ENCODE measurements at places on chromosomes 6 and 20.

DNA sequence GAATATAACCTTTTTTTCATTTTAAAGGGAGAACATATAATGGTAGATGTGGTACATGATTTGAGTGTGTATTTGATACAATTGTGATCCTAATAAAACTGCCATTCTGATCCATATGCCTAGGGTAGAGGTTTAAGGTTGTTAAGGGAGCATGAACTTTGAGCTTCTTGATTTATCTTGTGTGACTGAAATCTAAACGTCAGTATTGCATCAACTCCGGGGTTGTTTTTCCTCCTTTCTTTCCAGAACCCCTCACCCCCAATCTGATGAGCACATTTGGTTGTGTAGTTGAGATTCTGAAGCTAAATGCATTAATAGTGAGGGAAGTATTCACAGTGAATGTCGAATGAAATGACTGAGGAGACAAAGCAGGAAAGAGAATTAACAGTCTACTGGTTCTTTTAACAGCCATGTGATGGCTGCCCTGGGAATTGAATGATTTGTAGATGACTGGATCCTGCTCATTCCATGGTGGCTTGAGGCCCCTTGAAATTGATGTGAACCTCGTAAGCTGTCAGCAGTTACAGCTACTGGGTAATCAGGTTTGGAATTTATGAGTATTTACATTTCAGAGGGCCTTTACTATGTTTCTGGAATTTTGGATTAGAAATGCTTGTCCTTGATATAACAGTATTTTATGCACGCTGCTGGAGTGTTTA is 44.8 kb downstream of the FARS2 start:
- no peak for DNase-seq

GRCh38 chr6:135183002-135183531 is 2.0 kb downstream of the MYB start:
- peak; percentile 35 for DNase-seq

GRCh38 chr20:59518881-59519706 is 85.2 kb upstream of the PHACTR3 start:
- peak; percentile 15 for DNase-seq

GRCh38 chr6:130625825-130626527 is 201.2 kb upstream of the SMLR1 start:
- no peak for DNase-seq

- no peak for DNase-seq
Observed at GRCh38 chr6:157832250-157832967, 9.4 kb downstream of the SNX9 start.

DNA sequence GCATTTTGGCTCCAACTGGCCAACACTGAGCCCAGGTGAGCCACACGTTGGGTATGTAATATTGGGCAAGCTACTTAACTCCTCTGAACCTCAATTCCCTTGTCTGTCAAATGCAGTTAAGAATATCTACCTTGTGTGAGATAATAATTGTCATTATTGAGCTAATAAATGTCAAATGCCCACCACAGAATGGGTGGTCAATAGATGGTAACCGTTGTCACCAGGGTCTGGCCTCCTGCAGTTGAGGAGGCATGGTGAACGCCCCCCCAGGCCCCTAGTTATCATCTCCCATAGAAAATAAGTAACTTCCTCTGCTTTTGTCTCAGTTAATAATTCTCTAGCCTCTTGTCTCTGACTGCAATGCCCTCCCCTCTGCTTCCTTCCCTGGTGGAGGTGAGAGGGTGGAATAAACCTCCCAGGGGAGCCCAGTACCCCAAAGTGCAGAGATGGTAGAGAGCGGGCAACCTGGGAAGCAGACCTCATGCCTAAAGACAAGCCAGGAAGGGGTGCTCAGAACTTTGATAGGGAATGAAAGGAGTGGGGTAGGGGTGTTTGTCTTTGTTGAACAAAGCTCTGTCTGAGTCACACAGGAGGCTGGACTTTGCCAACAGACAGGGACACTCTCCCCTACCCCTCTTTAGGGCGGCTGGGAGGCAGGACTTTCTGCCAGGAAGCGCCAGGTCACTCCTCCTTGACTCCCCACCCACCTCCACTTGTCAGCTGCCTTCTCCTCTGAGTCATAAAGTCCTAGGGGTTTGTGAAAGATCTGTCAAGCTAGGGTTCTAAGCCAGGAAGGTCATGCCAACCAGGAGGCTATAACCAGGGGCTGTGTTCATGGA is 1.3 kb upstream of the UNC5CL start:
- DNase-seq, result no peak

GRCh38 chr6:111747396-111747795 is 125.9 kb downstream of the FYN start:
- DNase-seq, result no peak

DNA sequence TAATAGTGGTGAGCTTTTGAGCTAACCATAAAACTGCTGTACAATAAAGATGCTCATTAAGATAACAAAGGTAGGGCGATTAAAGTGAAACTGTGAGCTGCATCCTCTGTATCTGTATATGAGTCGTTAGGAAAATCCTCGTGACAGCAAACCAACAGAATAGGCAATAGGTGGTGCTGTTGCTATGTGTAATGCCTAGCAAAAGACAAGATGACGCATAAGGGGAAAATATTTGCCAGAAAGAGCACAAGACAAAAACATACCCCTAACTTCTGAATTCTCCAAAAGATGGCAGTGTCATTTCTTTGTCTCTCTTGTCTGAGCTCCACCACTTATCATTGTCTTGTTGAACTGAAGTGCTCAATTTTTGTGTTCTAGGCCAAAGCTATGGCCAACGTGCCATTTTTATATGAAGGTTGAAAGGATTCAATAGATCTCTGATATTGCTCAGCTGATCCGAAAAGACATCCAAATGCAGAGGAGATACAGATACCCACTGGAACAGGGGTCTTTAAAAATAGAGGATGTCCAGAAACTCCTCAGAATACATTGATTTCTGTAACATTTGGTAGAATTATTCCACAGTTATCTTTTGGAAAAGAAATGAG is 56.3 kb upstream of the ANKEF1 start:
- peak; percentile 79 for DNase-seq

- peak; percentile 77 for DNase-seq
Observed at GRCh38 chr6:52407467-52407866, 12.7 kb upstream of the EFHC1 start.

GRCh38 chr6:62265906-62266525 is 20.0 kb downstream of the KHDRBS2 start:
- DNase-seq, result no peak

DNA sequence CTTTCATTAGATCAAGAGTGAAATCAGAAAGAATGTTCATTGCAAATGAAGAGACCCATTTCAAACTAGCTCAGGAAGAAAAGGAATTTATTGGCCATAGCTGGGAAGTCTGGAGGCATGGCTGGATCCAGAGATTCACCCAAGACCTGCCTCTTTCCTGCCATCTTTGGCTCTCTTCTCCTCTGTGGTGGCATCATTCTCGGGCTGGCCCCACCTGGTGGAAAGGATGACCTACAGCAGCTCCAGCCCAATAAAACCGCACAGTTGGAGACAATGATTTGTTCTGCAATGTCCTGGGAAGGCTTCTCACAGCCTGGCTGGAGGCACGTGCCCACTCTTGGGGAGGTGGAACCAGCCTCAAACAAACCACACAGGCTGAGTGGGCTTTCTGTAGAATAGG is 18.1 kb upstream of the FERMT1 start:
- no peak for DNase-seq

GRCh38 chr6:107030151-107030550 is 2.2 kb downstream of the MTRES1 start:
- DNase-seq, result no peak

DNA sequence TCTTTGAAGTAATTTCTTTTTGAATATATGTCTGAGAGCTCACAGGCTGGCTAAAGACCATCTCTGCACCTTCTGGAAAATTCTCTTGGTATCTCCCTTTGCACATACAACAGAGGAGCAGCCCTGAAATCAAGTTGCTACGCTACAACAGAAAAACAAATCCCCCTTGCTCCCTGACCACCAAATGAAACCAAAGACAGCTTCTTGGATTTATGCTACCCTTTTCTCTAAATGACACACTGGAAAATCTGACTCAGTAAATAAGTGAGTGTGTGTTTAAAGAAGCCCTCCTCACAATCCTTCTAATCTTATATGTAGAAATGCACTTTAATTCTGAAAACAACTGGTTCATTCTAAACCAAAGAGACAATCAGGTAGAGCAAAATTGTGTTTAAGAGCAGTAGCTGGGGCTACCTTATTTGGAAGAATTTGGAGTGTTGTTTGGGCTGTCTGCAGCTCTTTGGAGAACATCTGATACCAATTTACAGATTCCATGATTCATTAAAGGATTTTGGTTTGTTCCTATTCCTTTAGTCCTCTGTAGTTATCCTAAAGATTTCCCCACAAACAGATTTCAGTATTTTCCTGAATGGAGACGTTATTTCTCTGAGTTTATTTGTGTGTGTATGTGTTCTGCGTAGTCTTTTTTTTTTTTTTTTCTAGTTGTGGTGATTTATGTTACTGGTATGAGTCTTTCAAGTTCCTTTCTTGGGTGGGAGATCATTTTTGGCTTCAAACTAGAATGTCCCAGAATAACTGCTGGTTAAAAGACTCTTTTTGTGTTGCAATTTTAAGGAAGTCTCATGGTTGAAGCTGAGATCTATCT is 36.4 kb upstream of the UTRN start:
- no peak for DNase-seq

GRCh38 chr6:132161283-132161682 is 210.1 kb upstream of the CCN2 start:
- DNase-seq, result peak; percentile 1

DNA sequence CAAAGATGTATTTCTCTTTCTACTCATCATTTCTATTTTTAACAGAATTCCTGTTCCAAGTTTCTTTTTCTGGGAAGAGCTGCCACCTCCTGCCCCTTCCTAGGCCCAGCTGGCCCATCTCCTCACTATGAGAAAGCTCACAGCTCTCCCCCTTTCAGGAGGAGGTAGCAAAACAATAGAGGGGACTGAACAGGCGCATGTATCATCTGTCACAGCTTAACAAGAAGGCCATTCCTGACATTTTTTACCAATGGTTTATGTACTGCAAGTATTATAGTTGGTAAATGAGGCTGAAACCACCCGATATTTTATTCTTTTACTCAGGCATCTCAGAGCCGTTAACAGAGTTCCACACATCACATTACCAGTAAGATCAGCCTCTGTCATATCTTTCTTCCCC is 103.7 kb upstream of the MTHFD1L start:
- no peak for DNase-seq

DNA sequence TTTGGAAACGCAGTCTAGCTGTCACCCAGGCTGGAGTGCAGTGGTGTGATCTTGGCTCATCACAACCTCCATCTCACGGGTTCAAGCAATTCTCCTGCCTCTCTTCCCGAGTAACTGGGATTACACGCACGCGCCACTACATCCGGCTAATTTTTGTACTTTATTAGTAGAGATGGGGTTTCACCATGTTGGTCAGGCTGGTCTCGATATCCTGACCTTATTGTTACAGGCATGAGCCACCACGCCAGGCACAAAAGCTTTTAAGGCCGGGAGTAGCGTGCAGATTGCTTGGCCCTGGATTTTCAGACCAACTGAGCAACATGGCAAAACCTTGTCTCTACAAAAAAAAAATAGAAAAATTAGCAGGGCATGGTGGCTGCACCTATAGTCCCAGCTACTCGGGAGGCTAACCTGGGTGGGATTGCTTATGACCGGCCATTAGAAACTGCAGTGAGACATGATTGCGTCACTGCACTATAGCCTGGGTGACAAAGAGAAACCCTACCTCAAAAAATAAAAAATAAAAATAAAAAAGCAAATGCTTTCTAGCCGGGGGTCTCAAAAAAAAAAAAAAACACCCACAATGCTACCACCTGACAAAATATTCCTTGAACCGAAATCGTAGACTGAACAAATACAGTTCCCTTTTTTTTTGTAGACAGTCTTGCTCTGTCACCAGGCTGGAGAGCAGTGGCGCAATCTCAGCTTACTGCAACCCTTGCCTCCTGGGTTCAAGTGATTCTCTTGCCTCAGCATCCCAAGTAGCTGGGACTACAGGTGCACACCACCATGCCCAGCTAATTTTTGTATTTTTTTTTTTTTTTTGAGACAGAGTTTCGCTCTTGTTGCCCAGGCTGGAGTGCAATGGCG is 15.0 kb downstream of the RBM39 start:
- DNase-seq, result no peak

GRCh38 chr6:18206591-18206990 is 51.4 kb downstream of the KDM1B start:
- DNase-seq, result no peak

DNA sequence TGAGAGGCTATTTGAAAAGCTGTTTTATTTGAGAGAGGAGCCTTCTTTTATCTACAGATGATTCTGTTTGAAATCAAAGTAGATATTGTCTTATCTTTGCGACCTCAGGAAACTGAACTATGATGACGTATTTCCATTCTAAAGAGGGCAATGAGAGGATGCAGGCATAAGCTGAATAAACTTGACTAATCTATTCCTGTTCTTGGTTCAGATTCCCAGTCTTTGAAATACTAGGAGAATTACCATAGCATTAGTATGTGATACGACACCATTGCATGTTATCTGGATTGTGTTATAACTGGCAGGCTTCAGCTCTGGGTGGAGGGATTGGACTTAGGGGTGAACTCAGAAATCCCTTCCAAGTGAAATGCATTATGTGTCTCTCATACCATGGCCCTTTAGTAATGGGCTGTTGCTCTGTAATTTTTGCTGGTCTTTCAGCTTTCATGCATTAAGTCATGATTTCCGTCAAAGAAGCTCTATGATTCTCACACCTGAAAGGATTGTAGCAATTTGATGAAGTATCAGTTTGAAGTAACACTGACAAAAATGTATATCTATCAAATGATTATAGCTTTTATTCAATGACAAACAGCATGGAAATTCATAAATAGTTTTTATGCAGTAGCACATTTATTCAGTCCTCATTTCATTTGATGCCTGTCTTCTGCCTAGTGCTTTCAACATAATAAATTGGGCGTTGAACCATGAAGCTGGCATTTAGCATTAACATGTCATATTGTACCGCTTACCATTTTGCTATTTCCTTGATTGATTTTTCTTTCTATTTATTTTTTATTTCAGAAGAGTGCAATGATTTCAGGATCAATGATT is 138.4 kb upstream of the SPACA1 start:
- no peak for DNase-seq

GRCh38 chr6:41474213-41474933 is 71.8 kb upstream of the FOXP4 start:
- no peak for DNase-seq

DNA sequence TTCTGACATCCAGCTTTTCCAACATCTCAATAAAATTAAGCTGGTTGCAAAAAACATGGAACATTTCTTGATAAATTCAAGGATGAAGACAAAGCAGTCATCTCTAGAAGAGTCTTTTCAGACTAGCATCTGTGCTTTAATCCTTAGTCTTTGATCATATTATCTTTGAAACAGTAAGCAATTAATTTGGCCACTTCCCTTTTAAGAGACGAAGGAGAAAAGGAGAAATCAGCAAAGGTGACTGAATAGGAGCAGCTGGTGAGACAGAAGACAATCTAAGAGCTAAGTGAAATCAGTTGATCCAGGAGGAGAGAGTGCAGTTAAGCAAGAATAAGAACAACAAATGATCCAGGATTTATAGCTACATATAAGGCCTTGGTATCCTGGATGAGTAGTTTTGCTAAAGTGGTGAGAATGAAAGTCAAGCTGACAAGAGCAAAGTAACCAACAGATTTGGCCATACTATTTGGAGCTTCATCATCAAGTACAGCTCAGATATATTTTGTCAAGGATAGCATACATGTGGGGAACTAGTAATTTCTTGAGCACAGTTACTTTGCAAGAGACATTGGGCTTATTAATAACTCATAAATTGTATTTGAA is 215.5 kb downstream of the ADGB start:
- no peak for DNase-seq

GRCh38 chr6:142331075-142331551 is 29.3 kb downstream of the ADGRG6 start:
- no peak for DNase-seq

- no peak for DNase-seq
Observed at GRCh38 chr20:19932170-19932667, 84.9 kb upstream of the NAA20 start.

Data from NCI-H2081 (cell line).